Stimulated activated CD4-positive, alpha-beta T cell treated with anti-CD3 and anti-CD28 coated beads, Interleukin-2, amount 100 ng/mL, for 4 hours (primary cell): ENCODE measurements at places on chromosomes 16 and 17.

DNA sequence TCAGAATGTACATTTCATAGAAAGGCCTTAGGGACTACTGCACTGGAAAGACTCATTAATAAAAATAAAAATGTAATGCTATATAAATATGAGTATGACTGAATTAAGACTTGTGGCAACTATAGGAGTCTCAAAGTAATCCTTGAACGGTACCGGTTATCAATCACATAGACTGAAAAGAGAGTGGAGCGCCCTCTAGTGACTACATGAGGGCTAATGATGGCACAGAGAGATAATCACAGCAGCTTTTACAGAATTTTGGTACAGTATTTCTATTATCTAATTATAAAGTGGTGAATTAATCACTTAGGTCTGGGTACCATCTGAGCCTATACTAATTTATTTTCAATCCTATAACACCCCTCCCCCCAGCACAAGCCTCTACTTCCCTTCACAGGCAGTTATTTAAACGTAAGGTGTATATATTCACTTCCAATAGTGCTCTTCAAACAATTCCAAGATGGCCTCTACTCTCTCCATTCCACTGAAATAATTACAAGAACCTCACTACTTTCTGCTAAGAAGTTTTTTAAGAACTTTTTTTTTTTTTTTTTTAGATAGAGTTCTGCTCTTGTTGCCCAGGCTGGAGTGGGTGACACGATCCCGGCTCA lies 40.7 kb upstream of the ANKFY1 start:
- DNase-seq = peak; percentile 37

DNA sequence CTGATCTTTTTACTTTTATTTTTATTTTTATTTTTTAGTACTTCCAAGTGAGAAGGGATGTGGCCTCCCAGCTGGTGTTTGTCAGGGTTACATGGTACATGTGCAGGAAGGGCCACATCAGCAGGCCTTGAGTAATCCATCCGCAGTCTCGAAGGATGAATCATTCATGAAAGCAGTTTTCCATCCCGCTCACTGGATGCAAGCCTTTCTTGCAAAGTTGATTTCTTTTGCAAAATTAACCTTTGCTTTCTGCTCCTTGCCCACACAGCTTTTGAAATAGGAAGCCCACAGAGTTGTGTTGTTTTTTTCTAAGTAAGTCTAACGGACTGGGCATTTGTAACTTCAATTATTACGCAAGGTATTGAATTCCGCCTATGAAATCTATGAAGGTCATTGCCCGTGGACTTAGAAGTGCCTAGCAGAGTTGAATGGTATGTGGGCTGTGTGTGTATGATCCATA lies 157.4 kb downstream of the PRKCA start:
- DNase-seq = no peak

DNA sequence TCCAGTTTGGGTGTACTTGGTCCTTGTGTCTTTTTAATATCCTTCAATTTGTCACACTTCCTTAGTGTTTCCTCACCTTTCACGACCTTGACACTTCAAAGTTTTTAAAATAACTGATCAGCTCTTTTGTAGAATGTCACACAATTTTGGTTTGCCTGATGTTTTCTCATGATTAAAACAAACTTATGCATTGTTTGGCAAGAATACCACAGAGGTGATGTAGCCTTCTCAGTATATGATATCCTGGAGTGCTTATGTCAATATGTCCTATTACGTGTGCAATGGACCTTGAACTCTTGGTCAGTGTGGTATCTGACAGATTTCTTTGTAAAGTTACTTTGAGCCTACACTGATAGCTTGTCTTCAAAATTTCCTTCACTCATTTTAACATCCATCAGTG lies 297.4 kb downstream of the CNTNAP4 start:
- no peak for DNase-seq

DNA sequence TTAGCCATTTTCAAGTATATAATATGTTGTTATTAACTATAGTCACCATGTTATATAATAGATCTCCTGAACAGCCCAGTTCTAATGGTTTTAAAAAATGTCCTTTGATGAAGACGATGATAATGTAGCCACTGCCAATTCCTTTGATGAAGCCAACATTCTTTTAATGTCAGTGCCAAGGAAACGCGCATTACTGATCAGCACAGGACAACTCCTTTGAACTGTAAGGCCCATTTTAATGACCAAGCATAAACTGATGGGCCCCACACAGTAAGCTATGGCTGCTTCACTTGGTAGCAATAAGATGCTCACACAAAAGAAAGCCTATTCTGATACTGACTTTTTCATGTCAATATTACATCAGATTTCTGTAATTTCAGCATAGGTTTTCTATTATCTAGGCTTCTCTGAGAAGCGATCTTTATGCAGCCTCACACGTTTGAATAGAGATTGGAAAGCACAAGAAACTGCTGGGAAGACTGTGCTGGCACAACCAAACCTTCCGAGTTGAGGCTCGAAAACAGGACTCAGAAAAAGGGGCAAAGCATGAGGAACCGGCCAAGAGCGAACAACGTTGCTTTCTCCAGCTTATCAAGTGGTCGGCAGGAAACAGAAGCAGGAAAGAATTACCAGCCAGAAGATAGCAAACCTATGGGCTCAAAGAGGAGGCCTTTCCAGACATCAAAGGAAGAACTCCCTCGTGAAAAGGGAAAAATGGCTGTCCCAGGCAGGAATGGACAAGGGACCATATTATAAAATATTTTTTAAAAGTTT lies 19.4 kb downstream of the ERN1 start:
- DNase-seq = no peak

DNA sequence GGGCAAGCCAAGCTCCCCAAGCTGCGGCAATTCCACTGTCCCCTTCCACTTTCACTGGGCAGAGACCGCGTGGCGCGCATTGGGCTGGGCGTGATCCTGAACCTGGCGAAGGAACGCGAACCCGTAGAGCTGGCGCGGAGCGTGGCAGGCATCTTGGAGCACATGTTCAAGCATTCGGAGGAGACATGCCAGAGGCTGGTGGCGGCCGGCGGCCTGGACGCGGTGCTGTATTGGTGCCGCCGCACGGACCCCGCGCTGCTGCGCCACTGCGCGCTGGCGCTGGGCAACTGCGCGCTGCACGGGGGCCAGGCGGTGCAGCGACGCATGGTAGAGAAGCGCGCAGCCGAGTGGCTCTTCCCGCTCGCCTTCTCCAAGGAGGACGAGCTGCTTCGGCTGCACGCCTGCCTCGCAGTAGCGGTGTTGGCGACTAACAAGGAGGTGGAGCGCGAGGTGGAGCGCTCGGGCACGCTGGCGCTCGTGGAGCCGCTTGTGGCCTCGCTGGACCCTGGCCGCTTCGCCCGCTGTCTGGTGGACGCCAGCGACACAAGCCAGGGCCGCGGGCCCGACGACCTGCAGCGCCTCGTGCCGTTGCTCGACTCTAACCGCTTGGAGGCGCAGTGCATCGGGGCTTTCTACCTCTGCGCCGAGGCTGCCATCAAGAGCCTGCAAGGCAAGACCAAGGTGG lies 9.8 kb downstream of the SARM1 start:
- no peak for DNase-seq

DNA sequence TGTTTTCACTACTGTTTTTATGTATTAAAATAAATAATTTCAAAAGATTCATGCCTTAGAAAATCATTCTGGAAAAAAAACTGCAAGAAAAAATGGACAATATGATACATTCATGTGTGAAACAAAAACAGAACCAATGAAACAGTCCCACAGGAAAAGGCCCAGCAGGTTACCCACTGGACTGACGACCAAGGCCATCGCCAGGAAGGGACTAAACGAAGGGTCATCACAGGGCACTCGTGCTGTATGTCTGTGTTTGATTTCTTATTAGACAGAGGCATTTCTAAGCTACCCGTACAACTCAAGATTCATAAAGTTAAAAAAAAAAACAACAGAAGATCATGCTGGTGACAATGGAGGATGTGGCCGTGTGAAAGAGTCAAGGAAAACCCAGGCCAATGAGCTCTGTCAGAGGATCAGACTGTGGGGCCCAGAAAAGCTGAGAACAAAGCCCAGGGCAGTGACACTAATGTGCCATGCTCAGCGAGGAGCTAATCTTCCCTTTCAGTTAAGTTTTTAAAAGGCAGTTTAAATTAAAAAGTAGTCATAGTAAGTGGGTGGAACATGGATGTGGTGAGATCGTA lies 31.8 kb downstream of the NSMCE1 start:
- no peak for DNase-seq

- no peak for DNase-seq
Measured at GRCh38 chr16:17426451-17426850, 44.3 kb downstream of the XYLT1 start.

DNA sequence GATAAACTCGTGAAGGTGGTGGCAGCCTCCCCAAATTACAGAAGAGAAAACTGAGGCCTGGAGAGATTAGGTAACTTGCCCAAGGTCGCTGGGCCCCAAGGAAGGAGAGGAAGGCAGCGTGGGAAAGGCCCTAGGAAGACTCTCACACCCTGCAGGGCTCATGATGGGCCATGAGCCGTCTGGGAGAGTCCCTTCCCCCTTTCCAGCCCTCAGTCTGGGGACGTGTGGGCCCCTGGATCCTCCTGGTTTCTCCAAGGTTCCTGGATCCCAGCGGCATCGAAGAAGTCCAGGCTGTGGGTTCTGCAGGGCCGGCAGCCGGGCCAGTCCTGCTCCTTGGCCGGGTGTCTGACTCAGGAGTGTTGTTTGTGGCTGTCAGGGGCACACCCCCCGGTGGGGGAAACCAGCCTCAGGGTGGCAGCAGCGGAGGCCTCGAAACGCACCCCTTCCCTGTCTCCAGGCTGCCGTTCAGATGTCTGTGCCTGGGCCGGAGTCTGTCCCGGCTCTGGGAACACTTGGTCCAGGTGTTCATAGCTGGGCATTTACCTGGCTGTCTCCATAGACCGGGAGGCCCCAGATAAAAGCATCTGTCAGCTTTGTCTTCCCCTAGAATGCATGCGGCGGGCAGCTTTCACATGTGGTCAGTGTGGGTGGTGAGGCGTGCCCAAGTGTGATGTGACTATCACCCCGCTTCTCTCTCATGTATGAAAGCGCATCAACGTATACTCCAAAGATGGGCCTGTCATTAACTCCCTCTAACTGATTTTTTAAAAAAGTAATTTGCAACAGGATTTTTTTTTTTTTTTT lies 3.7 kb upstream of the RAP1GAP2 start:
- no peak for DNase-seq

DNA sequence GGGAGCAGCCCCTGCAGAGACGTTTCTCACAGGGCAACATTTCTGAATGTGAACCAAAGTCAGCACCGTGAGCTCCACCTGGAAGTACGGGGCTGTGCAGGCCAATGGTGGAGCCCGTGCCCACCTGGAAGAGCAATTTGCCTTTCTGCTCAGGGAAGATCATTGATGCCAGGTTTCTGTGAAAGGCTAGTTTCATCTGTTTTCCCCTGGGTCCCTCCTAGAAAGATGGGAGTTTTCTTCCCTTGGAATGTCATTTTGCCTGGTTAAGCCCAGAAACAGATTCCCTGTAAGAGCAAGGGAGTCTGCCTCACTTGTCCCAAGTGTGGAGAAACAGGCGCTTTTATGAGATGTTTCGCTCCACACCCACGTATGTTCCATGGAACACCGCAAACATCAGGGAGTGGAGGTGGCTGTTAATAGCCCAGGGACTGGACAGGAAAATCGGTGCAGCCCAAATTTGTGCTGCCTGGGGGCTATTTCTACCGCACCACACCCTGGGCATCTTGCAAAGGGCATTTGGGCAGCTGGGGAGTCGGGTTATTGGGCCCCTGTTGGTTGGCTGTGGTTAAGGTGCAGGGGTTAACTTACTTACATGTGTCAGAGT lies 2.6 kb downstream of the SLC6A4 start:
- no peak for DNase-seq

DNA sequence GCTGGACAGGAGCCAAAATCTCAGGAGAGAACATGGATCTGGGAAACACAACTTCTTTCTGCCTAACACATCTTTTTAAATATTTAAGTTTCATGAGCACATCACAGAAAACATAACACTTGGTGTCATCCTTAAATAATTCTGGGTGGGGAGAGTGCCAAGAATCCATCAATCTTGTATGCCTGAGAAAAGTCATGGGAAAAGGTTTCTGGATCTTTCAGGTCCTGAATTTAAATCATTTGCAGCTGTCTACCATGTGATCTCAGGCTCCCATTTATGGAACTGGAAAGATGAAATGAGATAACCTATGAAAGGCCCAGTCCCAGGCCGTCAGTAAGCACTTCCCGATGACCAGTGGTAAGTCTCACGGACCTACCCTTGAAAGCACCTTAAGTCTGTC lies 15.1 kb downstream of the CDH11 start:
- no peak for DNase-seq

DNA sequence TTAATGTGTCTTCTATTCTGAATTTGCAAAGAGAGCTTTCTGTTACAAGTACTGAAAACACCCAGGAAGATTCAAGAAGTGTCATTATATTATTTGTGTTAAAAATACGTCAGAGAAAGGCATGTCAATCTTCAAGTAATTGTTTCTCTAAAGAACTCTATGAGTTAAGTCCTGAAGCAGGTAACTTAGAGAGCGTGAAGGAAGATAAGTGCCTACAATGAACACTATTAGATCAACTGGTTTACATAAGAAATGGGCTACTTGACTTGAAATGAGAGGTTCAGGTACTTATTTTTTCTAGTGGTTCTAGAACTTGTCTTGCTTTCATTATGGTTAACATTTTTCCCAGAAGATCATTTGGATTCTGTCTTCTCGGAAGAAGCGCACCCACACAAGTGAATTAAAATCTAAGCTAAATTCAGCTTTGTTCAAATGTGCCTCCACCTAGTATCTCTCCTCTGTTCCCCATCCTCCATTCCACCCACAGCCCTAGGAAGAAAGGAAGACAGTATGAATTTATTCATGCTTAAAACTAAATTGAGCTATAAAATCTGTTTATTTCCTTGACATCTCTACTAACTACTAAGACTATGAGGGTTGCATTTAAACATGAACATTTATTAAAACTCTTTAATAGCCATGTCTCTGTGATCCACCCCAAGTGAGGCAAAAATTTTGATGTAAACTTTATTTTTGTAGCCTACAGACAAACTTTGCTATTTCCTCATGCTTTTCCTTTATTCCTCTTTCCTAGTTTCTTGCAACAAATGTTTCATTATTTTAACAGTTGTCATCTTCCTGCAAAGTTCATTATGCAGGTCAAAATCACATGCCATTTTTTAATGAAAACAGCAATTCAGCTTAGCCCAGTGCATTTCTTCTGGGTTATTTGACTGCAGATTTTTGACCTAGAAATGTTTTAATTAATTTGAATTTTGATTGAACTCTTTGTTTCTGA lies 206.8 kb downstream of the KCNJ2 start:
- DNase-seq = no peak

GRCh38 chr17:37481001-37481665 lies 8.6 kb upstream of the DUSP14 start:
- DNase-seq = no peak

GRCh38 chr16:55555436-55555835 lies 11.0 kb upstream of the CAPNS2 start:
- DNase-seq = no peak
